Heart right ventricle (tissue), 16 donors: ENCODE measurements at places on chromosomes 16 and 17. TPM values are rescaled to one million over a fixed set of nuclear protein-coding genes. Genes with fewer than 3 reads are reported as not detected.

DNA sequence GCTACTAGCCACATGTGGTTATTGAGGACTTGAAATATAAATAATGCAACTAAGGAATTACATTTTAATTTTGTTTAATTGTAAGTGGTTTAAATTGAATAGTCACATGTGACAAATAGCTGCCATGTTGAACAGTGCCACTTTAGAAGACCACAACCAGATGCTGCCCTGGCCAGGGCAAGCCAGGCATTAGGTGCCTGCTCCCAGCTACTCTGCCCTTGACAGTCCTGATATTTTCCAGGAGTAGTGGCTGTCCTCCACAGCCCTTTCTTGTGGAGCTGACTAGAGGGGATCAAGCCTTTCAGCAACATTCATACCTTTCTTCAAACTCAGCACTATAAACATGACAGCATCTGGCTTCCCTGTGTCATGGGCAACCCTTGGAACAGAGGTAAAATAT lies 31.0 kb downstream of the TMEM100 start:
- DNase-seq, result no peak
- peaks cover 4% of the 10 kb centered on the region for H3K27me3 ChIP-seq
- no peak overlapping the region for H3K27ac ChIP-seq
- no peaks in the 10 kb centered on the region for H3K4me1 ChIP-seq
- no peak overlapping the region for H3K4me3 ChIP-seq

Gene UNC13D
- 6.8 TPM for total RNA-seq

GRCh38 chr17:9937241-9937761 lies 32.2 kb upstream of the RCVRN start:
- peak; percentile 51 for DNase-seq
- no peaks in the 10 kb centered on the region for H3K27me3 ChIP-seq
- no peak overlapping the region for H3K4me3 ChIP-seq
- no peak overlapping the region for H3K27ac ChIP-seq
- peaks cover 4% of the 10 kb centered on the region for H3K36me3 ChIP-seq
- peaks cover 8% of the 10 kb centered on the region for H3K4me1 ChIP-seq

DNA sequence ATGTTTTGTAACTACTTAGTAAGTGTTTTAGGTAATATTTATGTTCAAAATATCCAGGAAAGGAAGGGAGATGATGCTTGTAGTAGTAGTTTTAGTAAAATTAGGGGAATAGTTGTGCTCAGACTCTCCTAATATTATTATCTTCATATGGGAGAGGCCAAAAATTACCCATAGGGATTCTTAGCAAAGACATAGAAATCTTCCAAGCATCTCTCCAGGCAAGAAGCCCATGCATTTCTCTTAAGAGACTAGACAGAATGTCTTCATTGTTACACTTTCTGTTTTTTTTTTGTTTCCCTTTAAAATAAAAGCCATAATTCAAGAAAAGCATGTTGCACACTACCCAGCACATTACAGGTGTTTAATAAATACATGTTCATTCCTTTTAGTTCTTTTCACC lies 180.6 kb downstream of the CYB561 start:
- no peak overlapping the region for H3K4me3 ChIP-seq
- H3K4me1 ChIP-seq, result no peaks in the 10 kb centered on the region

Gene MRPL38
- total RNA-seq, result 93.3 TPM

- peak overlapping the region; percentile 20 for H3K27ac ChIP-seq
- no peak overlapping the region for H3K4me3 ChIP-seq
- H3K36me3 ChIP-seq, result no peaks in the 10 kb centered on the region
- no peaks in the 10 kb centered on the region for H3K27me3 ChIP-seq
Observed at GRCh38 chr17:15392326-15392741, 50.9 kb upstream of the TEKT3 start.

DNA sequence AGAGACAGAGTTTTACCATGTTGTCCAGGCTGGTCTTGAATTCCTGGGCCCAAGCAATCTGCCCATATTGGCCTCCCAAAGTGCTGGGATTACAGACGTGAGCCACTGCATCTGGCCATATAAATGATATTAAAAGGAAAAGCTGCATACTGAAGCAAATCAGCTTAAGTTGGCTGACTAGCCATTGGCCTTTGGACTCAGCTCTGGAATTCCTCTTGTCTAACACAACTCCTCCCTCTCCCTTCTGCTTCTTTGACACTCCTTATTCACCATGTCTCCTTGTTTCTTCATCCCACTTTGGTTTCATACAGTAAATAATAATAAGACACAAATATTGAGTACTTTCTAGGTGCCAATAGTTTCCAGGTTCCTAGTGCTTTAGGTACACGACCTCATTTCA lies 7.5 kb downstream of the KRT12 start:
- peaks cover 7% of the 10 kb centered on the region for H3K27me3 ChIP-seq
- no peaks in the 10 kb centered on the region for H3K36me3 ChIP-seq
- H3K27ac ChIP-seq, result no peak overlapping the region
- no peaks in the 10 kb centered on the region for H3K4me1 ChIP-seq
- no peak for DNase-seq

Gene ANKRD40CL
- total RNA-seq, result not detected

Gene CHST5
- 1.4 TPM for total RNA-seq

DNA sequence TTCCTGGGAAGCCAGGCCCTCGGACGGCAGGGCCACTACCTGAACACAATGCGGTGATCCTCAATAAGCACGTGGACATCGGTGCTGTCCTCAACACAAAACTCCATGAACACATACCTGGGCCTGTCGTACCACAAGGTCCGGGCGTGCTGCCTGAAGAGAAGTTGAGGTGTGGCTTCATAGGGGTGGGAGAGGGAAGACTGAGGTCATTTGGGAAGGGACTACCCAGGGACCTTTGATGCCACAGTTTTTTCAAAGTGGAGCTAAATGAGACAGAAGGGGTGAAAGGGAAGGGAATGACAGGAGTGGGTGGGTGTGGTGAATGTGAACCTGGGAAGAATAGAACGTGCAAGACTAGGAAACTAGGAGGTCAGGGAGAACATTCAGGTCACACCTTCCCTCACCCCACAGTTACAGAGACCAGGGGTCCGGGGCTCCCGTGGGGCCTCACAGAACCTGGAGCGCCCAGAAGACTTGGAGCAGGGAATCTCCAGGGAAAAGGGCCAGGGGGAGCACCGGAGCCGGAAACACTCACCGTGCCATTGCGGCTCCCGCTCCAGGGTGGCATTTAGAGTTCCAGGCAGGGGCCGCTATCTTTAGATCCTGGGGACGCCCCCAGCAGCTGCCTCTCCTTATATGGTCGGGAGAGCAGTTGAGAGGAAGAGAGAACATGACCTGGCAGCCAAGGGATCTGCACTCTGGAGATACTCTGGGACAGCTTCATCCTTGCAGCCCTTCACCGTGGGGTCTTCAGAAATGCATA lies at the start of gene PTGES3L:
TSS of gene PTGES3L (minus strand) at position 570 of the 763 bp plus-strand sequence. CDS start at position 543, 27 bp downstream.
- peak; percentile 67 for DNase-seq
- H3K27ac ChIP-seq, result peak within 1 kb of the TSS; percentile 85
- no peaks in the 10 kb centered on the region for H3K36me3 ChIP-seq
- peaks cover 21% of the 10 kb centered on the region for H3K4me1 ChIP-seq

- no peak for DNase-seq
- H3K27me3 ChIP-seq, result peaks cover 13% of the 10 kb centered on the region
- no peak overlapping the region for H3K27ac ChIP-seq
- no peaks in the 10 kb centered on the region for H3K4me1 ChIP-seq
Observed at GRCh38 chr17:288802-289356, 63.7 kb downstream of the RPH3AL start.

DNA sequence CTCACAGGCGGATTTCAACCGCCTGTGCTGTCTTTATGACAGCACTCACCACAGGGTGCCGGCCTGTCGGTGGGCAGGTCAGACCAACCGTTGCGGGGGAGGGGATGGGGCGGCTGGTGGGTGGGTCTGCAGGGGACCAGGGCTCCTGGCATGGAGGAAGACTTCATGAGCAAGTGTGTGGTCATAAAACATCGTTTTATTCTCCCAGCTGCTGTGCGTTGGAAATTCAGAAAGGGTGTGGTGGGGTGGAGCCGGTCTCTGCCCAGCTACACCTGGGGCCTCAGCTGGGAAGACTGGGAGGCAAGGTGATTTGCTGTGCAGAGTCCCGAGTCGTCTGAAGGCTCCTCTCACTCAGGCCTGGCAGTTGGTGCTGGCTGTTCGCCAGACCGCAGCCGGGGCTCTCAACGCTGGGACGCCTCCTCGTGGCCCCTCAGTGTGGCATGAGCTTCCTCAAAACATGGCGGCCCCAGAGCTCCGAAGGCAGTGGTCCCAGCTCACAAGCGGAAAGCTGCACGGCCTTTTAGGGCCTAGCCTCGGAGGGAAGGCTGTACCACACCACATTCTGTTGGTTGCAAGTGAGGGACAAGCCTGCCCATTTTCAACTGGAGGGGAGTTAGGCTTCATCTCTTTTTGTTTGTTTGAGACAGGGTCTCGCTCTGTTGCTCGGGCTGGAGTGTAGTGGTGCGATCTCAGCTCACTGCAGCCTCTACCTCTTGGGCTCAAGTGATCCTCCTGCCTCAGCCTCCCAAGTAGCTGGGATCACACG lies 45.8 kb upstream of the GSE1 start:
- no peak overlapping the region for H3K4me3 ChIP-seq
- no peak overlapping the region for H3K27ac ChIP-seq
- no peak for DNase-seq
- peaks cover 22% of the 10 kb centered on the region for H3K4me1 ChIP-seq
- no peaks in the 10 kb centered on the region for H3K36me3 ChIP-seq
- no peaks in the 10 kb centered on the region for H3K27me3 ChIP-seq

GRCh38 chr17:6145946-6146345 lies 75.8 kb downstream of the WSCD1 start:
- no peak for DNase-seq
- no peaks in the 10 kb centered on the region for H3K4me1 ChIP-seq
- H3K27me3 ChIP-seq, result peaks cover 11% of the 10 kb centered on the region
- no peak overlapping the region for H3K4me3 ChIP-seq
- no peak overlapping the region for H3K27ac ChIP-seq

DNA sequence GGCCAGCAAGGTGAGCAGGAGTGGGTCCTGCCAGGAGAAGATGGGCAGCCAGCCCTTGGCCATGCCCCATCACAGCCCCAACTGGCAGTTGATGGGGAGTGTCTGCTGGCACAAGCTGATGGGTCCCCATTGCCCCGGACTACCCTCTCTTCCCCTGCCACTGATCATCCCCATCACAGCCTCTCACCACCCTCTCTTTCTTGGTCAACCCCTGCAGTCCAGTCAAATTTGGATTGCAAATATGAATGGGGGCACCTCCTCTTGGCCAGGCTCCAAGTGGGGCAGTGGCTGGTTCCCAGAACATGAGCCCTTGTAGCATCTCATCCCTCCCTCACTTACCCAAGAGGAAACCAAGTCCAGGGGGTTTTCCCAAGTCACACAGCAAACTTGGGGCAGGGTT lies 17.4 kb downstream of the SEZ6 start:
- no peak overlapping the region for H3K4me3 ChIP-seq
- no peak overlapping the region for H3K27ac ChIP-seq
- no peaks in the 10 kb centered on the region for H3K27me3 ChIP-seq
- H3K4me1 ChIP-seq, result no peaks in the 10 kb centered on the region

- H3K27me3 ChIP-seq, result no peaks in the 10 kb centered on the region
- DNase-seq, result no peak
- no peaks in the 10 kb centered on the region for H3K36me3 ChIP-seq
- peaks cover 16% of the 10 kb centered on the region for H3K4me1 ChIP-seq
- H3K27ac ChIP-seq, result no peak overlapping the region
- no peak overlapping the region for H3K4me3 ChIP-seq
Observed at GRCh38 chr17:27520491-27521185, 64.4 kb downstream of the KSR1 start.
